ENCODE measurements at places on chromosomes 1 and 21.
A peak's percentile ranks its signal among the peaks of the same experiment; 100 is the strongest.

GRCh38 chr21:29184037-29184436, 53.6 kb downstream of the MAP3K7CL start:
- no peak for DNase-seq

GRCh38 chr21:45363921-45364467, 41.0 kb upstream of the COL18A1 start:
- DNase-seq, result peak; percentile 84

DNA sequence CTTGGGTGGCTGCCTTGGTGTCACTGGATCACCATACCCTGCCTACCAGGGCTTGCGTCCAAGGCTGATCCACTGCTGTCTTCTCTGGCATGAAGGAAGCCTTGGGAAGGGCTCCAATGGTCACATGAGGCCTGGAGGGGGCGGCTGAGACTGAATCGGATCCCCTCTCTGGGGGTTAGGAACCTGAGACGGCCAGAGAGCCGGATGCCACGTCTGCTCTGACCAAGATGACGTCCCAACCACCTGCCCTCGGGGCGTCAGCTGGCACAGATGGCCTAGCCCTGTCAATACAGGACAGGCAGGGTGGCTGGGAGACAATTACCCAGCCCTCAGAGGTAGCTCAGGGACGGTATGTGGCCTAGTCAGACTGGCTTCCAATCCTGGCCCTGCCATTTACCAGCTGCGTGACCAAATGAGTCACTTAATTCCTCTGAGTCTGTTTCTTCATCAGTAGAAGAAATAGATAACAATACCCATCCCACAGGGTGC, 5.4 kb downstream of the TRIM62 start:
- DNase-seq, result peak; percentile 42

- no peak for DNase-seq
These were observed 328.1 kb upstream of the LYPLAL1 start for GRCh38 chr1:218845589-218845988.

DNA sequence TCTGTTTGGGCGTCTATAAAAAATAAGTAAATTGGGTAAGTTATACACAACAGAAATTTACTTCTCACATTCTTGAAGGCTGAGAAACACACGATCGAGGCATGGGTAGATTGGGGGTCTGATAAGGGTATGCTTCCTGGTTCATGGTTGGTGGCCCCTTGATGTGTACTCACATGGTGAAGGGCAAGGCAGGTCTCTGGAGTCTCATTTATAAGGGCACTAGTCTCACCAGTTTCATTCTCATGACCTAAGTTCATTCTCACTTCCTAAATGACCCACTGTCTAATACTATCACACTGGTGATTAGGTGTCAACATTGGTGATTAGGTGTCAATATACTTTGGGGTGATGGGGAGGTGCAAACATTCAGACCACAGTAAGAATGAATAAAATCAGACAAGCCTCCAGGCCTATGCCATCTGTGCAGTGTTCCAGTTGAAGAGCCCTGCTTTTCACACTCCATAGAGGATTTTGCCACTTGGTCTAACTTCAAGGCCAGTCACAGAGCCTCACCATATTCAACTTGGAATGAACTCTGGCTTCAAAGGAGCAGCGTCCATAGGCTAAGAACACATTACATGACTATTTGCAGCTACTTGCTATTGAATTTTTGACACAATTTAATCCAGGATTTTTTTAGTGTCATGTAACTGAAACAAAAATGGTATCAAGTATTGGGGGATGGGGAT, 2.5 kb upstream of the GBP4 start:
- DNase-seq, result no peak

DNA sequence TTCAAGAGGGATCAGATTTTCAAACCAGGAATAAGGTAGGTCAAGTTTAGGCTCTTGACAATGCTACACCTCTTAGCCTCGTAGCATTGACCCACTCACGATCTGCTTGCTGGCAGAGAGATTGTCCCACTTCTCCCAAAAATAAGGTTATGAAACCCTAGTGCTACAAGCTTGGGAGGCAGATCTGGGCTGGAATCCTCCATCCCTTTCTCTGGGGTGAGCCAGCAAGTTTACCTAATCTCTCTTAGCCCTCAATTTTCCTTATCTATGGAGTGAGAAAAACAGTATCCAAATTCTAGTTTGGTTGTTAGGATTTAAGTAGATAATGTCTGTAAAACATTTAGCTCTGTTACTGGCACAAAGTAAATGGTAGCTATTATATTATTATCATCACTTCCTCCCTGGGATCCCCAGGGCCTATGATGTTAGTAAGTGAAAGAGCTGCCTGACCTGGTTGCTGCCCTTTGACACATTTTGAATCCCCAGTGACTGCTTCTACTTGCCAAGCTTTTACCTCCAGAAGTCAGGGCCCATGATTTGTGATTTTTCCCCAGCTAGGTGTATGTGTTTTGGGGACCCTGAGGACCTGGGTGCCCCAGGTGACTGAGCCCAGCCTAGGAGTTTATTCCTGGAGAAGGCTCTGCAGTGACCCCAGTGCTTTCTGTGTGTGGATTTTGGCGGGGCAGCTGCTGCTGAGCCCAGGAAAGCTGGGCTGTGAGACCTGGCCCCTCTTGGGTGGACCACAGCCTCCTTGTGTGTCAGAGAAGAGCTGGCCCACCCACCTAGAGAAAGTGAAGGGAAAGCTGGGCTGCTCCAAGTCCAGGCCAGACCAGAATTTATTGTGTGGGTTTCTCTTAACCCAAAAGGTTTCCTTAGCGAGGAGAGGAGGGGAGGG, 48.2 kb upstream of the VANGL1 start:
- DNase-seq, result no peak

GRCh38 chr1:158818975-158819431, 12.1 kb upstream of the MNDA start:
- no peak for DNase-seq

DNA sequence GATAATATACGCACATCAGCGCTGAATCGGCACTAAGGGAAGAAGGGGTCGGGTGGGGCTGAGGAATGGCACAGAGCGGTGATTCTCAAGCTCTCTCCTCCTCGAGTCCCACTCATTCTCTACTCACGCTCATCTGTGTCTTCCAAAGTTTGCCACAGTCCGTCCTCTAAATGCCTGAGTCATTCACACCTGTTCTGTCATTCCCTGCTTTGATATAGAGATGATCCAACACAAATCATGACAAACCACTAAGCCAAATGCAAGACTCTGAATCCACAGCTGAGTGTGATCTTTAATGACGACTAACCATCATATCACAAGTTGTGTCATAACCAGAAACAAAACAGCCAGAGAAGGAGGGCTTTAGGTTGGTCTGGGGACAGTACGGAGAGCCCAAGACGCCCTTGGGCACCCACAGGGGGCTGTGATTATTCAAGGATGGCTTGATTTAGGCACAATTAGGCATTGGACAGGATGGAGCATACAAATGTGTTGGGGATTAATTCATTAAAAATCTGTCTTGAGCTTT, 501.5 kb downstream of the KIF26B start:
- no peak for DNase-seq

GRCh38 chr1:100323419-100324106, 28.7 kb upstream of the CDC14A start:
- no peak for DNase-seq

DNA sequence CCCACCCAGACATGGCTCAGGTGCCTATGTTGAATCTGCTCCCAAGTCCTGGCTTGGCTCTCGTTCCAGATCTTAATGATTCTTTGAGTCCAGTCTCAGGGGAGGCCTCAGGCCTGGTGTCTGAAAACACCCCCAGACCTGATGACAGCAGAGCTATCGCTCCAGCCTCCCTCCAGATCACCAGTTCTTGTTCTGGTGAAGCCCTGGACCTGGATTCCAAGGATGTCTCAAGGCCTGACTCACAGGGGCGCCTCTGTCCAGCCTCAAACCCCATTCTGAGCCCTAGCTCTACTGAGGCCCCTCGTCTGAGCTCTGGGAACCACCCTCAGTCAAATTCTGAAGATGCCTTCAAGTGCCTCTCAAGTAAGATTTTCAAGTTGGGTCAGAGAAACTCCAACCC, 11.4 kb downstream of the MROH7 start:
- no peak for DNase-seq

- no peak for DNase-seq
These were observed 1.9 kb downstream of the SLC16A1 start for GRCh38 chr1:112954017-112954650.

DNA sequence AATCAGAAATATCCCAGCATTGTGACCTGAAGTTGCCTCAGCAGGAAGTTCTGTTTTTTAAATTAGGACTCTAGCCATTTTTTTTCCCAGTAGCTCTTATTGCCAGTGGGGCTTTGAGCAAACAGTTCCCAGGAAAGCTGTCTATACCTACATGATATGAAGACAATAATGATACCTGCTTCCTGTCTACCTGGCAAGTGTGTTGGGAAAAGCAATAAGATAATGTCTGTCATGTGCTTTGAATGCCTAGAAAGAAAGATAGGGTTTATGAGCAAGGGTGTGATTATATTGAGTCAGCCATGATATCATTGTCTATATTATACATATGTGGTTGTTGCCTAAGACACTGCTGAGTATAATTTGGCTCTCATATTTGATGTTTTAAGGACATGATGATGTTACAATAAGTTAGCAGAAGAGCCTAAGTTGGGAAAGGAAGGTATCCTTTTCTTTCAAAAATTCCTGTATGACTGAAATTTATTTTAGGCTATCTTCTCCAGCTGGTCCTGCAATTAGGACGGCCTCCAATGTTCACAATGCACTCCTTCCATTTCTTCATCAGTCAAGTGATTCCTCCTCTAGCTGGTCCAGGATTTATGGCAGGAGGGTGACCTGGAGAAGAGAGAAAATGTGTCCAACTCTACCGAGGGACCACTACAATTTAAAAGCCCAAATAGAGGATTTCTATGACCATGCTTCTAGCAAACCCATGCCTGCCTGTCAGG, 99.6 kb upstream of the CDC42BPA start:
- no peak for DNase-seq

GRCh38 chr1:199273837-199274379, 635.1 kb downstream of the PTPRC start:
- DNase-seq, result no peak

GRCh38 chr1:22210636-22211035, 67.7 kb upstream of the WNT4 start:
- DNase-seq, result no peak

GRCh38 chr21:34619841-34620665, 5.1 kb upstream of the RCAN1 start:
- DNase-seq, result no peak

DNA sequence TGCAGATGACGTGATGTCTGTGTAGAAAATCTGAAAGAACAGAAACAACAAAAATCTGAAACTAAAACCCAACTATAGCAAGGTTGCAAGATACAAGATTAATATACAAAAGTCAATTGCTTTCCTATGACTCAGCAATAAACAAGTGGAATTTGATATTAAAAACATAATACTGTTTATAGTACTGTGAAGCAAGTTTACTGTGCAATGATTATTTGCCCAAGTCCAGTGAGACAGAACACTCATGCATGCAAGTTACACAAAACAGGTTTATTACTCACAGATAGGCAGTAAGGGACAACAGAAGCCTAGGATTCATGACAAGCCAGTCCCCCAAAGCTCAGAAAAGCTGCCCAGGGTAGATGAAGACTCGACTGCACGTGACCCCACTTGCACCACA, 62.4 kb upstream of the RAB4A start:
- no peak for DNase-seq

- DNase-seq, result peak; percentile 20
These were observed 538.8 kb downstream of the MATN1 start for GRCh38 chr1:30184393-30185141.

- no peak for DNase-seq
These were observed 398.4 kb upstream of the B3GALT2 start for GRCh38 chr1:193584731-193585239.

- peak; percentile 70 for DNase-seq
These were observed 41.8 kb upstream of the CAMTA1 start for GRCh38 chr1:6743189-6744101.

DNA sequence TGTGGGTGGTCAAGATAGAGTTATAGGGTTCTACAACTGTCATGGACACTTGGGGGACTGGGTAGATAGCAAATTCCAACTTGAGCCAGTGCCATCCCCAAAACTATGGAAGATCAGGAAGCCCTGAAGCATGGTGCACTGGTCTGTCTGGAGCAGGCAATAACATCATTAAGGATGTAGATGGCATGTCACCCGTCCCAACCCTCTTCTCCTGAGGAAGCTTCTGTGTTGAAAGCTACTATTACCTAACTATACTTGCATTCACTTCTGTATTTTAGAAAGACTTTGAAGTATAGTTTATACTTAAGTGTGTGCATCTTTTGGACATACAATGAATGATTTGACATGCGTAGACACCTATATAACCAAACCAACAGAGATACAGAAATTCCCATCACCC, 32.9 kb downstream of the RABIF start:
- no peak for DNase-seq

GRCh38 chr1:206783506-206783905, 11.2 kb upstream of the IL10 start:
- DNase-seq, result no peak

- DNase-seq, result no peak
These were observed 28.6 kb downstream of the UBIAD1 start for GRCh38 chr1:11301601-11302000.

- peak; percentile 70 for DNase-seq
These were observed 94.7 kb downstream of the SIK1 start for GRCh38 chr21:43331962-43332828.

DNA sequence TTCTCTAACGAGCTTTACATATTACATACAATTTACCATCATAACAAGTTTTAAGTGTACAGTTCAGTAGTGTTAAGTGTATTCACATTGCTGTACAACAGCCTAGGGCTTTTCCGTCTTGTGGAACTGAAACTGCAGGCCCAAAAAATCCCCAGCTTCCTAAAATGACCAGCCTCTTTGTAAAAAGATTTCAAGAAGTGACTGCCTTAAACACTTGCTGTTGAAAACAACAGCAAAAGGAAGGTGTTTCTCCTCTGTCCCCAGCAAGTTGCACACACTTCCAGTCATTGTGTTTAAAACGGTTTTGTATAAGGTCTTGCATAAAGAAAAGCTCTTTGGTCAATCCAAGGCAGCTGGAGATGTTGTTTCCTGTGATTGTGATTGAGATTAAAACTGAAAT, 16.0 kb upstream of the GBP1 start:
- no peak for DNase-seq

DNA sequence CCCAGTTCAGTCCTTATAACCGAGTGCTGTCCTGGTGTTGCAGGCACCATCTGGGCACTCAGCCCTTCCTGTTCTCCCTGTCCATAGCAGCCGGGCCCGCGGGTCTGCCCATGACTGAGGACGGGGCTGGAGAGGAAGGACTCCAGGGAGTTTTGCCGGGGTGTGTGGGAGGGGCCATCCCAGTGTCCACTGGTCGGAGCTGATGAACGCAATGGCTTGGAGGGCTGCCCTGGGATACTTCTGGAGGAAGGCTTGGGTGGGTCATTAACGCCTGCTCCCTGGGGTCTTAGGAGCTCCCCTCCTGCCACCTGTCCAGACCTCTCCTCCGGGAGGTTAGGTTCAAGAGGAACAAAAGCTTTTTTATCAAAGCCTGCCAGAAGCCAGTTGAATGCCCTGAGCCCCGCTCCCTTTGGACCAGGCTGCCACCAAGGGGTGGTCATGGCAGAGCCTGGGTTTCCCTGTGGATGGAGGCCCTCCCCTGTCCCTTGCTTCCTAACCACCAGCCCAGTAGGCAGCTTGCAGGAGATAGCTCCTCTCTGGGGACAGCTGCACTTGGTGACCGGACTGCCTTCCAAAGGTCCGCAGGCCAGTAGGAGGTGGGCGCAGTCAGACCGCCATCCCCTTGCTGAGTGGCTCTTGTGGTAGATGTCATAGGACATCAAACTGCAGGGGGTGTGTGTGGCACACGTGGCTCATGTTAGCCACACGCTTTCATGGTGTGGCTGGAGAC, 61.3 kb downstream of the TRIM11 start:
- no peak for DNase-seq

Data from ureter (tissue), 1 donor.